ENCODE measurements at places on chromosomes 2 and 18.

DNA sequence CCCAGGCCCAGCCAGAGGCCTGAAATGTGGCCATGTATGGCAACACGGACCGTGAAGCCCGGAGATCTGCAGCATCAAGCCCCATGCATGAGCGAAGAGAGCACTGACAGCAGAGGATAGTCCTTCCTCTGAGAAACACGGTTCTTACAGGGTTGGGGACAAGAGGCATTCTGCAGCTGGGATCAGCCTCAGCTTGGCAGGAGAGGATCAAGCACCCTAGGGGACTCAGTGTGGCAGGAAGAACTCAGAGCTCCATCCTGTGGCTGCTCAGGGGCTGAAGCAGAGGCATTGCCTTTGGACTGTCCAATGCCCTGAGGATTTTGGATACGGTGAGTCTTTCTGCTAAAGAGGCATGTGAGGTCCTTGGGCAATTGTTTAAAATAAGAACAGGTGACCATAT, 368.7 kb downstream of the ZNF516 start:
- DNase-seq = no peak

- DNase-seq = no peak
Observed at GRCh38 chr2:232419245-232420072, 12.8 kb downstream of the ALPG start.

GRCh38 chr2:181780657-181781056, 100.3 kb upstream of the NEUROD1 start:
- DNase-seq = no peak

- DNase-seq = no peak
Observed at GRCh38 chr2:105287692-105288091, 41.8 kb downstream of the TGFBRAP1 start.

- DNase-seq = no peak
Observed at GRCh38 chr2:117960231-117960630, 53.6 kb downstream of the CCDC93 start.

DNA sequence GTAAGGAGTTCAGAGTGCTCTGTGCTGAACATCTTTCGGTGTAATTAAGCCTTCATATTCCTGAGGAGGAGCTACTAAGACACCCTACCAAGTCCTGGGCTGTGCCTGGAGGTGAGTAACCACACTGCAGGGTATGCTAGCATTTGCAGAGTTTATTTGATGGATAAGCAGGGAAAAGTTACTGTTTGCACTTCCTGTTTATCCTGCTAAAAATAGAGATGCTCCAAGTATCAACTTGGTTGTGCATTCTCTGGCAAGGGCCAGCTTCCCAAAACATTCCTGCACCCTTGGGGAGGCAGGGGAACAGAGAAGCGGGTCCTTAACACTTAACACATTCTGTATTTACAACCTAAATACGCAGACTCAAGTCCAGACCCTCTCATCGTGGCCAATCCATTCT, 49.8 kb downstream of the PARD6G start:
- DNase-seq = no peak

DNA sequence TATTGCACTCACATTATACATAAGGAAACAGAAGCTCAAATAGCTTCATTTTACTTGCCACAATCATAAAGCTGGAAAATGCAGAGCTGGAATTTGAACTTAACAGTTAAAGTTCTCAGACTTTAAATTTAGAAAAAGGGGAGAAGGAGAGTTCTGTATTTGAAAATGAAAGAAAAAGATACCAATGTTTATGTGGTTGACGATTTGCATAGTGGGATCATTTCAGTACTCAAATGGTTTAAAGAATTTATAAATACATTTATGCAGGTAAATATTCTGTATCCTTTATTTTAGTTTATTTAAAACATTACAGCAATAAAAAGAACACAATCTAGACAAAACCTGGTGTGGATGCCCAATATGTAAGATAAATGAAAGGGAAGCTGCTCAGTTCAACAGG, 25.5 kb upstream of the STAT4 start:
- no peak for DNase-seq

- DNase-seq = no peak
Observed at GRCh38 chr2:63788071-63788470, 53.6 kb upstream of the UGP2 start.

DNA sequence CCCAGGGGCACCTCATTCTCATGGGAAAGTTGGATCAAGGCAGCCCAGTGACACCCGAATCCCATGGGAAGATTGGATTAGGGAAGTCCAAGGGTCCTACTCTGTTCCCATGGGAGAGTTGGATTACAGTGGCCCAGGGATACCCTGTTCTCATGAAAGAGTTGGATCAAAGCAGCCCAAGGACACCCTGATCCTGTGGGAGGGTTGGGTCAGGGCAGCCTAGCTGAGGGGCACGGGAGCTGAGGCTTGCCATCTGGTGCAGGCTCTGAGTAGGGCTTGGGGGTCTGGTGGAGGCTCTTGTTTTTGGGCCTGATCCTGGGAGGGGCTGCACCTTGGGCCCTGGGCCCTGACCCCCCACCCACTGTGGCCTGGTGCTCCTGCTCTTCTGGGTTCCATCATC, 87.1 kb downstream of the ACKR3 start:
- DNase-seq = no peak

DNA sequence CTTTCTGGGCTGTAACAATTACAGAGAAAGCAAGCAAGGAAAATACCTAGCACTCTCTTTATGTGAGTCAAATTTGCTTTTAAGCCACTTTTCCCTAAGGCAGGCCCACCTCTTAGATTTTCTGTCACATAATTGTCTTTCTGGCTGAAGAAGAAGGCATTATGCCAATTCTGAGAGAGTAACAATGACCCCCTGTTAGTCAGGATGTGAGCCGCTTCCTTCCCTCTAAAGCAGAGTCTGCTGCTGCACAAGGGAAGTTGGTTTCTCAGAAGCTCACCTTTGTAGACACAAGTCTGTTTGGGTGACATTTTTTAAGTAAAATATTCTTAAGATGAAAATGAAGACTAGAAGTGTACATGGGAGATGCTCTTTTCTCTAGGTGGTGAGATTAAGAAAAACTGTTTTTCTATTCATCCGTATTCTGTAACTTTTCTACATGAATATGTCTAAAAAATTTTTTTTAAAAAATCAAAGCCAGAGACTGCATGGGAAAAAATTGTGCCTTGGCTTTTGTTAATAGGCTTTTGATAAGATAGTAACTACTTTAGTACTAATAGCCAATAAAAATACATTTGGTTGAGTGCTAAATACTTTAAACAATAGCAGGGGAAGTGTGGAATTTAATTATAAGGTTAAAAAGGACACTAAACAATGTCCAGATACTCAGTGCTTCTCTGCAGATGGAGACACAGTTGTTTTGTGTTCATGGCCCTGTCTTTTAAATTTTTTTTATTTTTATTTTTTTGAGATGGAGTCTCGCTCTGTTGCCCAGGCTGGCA, 33.4 kb upstream of the VPS54 start:
- no peak for DNase-seq

GRCh38 chr18:75202696-75203365, 6.1 kb downstream of the PTGR3 start:
- no peak for DNase-seq

DNA sequence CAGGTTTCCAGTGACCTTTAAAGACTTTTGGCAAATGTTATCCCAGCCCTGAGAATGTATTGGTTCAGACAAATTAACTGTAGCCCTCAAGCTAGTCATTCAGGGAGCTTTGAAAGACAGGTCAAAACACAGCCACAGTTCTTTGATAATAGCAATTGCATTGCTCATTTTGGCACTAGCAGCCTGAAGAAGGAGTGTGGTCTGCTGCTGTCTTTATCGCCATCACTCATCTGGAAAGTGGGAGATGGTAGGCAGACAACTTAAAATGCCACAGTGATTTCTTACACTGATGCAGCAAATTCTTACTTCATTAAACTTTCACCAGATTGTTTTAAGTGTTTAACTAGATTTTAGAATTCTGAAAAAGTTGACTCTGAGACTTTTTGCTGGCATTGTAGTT, 47.2 kb downstream of the DOK6 start:
- DNase-seq = no peak

- DNase-seq = no peak
Observed at GRCh38 chr2:26712486-26713465, 20.3 kb downstream of the KCNK3 start.

GRCh38 chr2:140589273-140589672, 1541.5 kb downstream of the LRP1B start:
- DNase-seq = no peak

- DNase-seq = no peak
Observed at GRCh38 chr2:137842430-137842829, 121.8 kb upstream of the HNMT start.

GRCh38 chr2:237715459-237715947, 83.1 kb upstream of the RBM44 start:
- DNase-seq = peak; percentile 6

GRCh38 chr2:238974081-238974480, 126.2 kb downstream of the TWIST2 start:
- DNase-seq = no peak

GRCh38 chr2:150978053-150978452, 283.6 kb downstream of the RBM43 start:
- no peak for DNase-seq

DNA sequence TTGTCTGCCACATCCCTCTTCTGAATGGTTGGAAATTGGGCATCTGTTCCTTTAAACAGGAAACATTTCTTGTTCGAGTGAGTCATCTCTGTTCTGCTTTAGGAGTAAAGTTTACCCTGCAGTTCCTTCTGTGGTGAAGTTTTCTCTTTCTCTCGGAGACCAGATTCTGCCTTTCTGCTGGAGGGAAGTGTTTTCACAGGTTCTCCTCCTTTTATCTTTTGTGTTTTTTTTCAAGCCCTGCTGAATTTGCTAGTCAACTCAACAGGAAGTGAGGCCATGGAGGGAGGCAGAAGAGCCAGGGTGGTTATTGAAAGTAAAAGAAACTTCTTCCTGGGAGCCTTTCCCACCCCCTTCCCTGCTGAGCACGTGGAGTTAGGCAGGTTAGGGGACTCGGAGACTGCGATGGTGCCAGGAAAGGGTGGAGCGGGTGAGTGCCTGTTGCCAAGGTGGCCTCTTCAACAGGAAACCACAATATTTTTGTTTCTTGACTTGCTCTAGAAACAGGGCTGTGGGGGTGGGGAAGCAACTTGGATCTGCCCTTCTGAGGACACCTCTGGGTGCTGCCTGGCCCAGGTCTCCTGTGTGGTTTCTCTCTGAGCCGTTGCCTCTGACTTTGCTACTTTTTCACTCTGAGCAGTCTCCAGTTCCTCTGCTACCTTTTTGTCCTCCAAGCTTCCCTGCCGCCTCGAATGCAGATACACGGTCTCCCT, 2.2 kb upstream of the CASP8 start:
- peak; percentile 83 for DNase-seq

DNA sequence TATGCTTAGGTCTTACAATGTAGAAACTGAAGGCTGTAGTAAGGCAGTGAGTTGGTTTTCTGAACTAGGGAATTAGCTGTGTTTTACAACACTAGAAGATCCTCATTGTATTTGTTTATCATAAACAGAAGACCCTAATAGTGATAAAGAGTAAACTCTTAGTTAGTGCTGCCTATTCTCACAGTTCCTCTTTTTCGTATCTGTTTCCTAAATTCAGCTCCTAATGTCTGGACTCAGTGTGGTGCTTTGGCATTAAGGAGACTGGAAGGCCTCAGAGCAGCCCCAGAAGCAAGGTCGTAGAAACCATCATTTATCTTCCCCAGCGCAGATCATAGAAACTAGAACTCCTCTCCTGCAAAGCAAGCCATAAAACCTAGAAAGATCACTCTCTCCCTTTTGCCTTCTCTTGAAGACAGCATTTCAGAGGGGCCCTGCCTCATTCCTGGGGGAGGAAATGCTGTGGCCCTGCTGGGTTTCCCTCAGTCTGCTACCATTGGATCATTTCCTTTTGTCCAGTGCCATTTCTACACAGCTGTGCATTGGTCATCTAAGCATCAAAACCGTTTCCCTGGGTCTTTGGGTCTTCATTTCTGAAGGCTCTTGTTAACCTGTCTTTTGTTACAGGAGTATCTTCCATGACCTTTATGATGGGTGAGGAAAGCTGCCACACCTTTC, 4.7 kb downstream of the ACP1 start:
- DNase-seq = no peak

GRCh38 chr2:10079870-10080535, at the start of gene CYS1:
CYS1 (minus strand) TSS chr2:10080411; CDS start chr2:10080223, 188 bp downstream.
- DNase-seq = no peak

DNA sequence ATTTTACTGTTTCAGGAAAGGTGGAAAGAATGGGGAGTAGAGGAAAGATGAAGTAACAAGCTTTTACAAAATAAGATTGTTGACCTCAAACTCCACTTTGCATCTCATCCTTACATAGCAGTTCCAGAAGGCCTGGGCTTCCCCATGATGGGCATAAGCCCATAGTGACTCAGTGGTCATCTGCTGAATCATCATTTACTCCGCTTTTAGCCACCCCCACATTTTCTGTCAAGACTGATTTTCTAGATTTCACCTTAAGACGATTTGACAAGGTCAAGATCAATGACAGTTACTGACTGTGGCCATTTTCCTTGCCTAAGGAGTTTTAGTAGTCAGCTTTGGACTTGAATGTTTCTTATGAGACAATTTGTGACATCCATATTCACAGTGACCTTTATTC, 49.4 kb downstream of the PLEKHM3 start:
- DNase-seq = no peak

DNA sequence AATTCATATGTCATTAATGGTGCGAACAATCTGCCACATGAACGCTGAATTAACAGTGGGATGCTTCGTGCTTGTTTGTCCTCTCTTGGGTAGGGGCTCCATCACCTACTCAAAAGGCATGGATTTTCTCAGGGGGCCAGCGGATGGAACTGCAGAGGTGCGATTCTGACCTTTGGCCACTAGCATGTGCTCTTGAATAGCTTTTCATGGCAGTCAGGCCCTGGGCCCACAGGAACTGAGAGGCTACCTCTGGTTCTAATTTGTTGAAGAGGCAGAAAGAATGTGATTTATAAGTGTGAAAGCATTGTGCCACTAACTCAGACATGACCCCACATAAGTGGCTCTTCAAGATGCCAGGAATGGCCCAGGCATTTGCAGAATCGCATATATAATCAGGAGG, 283.2 kb downstream of the INSIG2 start:
- DNase-seq = no peak

DNA sequence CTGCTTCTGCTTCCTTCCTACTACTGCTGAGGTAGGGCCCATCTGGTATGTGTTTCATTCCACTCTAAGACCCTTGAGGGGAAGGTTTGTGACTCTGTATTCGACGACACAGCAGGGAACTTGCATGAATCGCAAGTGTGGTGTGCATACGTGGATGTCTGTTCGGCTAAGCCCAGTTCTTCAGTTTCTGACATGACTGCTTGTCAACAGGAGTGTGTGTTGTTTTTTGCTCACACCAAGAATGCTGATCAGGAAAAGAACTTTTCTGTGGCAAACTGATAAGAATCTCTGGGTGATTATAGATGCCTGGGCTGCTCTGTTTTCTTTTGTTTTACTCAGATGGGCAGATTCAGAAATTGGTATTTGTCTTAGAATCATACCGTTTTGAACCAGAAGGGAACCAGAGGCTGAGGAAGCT, 22.0 kb downstream of the TNFRSF11A start:
- DNase-seq = no peak

DNA sequence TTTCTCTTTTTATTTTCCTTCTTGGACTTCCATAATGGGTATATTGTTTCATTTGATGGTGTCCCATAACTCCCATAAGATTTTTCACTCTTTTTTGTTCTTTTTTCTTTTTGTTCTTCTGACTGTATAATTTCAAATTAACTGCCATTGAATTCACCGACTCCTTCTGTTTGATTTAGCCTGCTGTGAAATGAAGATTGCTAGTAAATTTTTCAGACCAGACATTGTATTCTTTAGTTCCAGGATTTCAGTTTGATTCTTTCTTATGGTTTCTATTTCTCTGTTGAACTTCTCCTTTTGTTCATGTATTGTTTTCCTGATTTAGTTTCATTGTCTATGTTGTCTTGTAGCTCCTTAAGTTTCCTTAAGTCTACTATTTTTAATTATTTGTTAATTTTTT, 87.6 kb upstream of the SPOPL start:
- no peak for DNase-seq

GRCh38 chr2:201223089-201224073, 37.0 kb upstream of the CASP8 start:
- DNase-seq = no peak

Measured in activated CD4-positive, alpha-beta T cell treated with anti-CD3 and anti-CD28 coated beads for 1 hour (primary cell).